ENCODE measurements at places on chromosomes 1 and 21.

- DNase-seq: no peak
Measured at GRCh38 chr21:27269644-27270043, 302.8 kb upstream of the ADAMTS5 start.

- peak; percentile 58 for DNase-seq
Measured at GRCh38 chr1:245154429-245155271, at the start of gene KIF26B. TSS of gene KIF26B (plus strand) at chr1:245154985. CDS start at chr1:245155425, 440 bp downstream.

- no peak for DNase-seq
Measured at GRCh38 chr1:207342332-207342731, 20.9 kb downstream of the CD55 start.

GRCh38 chr1:66342707-66343106, 191.2 kb upstream of the SGIP1 start:
- no peak for DNase-seq

- no peak for DNase-seq
Measured at GRCh38 chr1:148367596-148367995, 115.5 kb downstream of the PPIAL4G start.

- no peak for DNase-seq
Measured at GRCh38 chr1:107647012-107647411, 318.0 kb downstream of the VAV3 start.

- no peak for DNase-seq
Measured at GRCh38 chr1:109199710-109200109, 14.0 kb upstream of the SARS1 start.

- DNase-seq: no peak
Measured at GRCh38 chr21:46422636-46423241, 36.0 kb upstream of the DIP2A start.

GRCh38 chr1:3033040-3033789, 11.9 kb downstream of the ACTRT2 start:
- DNase-seq: no peak

GRCh38 chr1:147169840-147170674, 2.2 kb downstream of the PRKAB2 start:
- DNase-seq: no peak

DNA sequence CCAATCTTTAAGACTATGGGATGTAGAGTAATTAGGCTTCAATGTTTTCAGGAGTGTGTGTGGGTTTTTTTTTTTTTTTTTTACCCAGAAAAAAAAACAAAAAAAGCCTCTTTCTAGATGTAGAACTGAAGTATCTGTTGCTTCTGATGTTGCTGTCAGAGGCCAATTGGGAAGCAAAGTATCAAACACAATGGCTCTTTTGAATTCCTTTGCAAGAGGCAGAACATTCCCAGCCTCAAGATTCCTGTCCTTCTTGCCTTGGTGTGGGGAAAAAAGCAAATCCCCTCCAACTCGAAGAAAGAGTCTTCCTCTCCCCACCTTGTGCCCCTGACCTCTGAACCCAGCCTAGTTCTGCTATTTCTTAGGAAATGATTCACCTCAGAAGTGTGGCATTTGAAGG, 55.4 kb upstream of the LMO4 start:
- DNase-seq: no peak

DNA sequence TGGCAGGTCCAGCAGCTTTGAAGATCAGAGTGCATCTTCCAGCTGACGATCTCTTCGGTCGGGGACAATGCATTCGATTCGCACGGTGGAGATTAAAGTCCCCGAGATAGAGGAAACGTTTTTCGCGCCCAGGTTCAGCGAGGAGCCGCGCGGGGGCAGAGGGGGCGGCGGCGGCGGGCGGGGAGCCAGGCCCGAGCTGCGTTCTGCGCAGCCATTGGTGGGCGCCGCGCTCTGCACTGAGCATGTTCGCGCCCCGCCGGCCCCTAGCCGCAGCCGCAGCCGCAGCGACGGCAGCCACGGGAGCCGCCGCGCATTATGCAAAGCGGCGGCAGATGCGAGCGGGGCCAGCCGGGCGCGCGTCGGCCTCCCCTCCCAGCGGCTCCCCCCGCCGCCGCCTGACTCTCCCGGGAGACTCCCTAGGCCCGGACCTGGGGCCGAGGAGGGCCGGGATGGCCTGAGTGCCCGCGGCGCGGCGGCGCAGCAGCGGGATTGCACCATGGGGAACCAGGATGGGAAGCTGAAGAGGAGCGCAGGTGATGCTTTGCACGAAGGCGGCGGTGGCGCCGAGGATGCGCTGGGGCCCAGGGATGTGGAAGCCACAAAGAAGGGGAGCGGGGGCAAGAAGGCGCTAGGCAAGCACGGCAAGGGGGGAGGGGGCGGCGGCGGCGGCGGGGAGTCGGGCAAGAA, at the start of gene FMN2:
Gene FMN2, plus strand, starts transcription at position 270 of the 687 bp plus-strand sequence. Its CDS starts 227 bp downstream, at position 497.
- peak; percentile 59 for DNase-seq

DNA sequence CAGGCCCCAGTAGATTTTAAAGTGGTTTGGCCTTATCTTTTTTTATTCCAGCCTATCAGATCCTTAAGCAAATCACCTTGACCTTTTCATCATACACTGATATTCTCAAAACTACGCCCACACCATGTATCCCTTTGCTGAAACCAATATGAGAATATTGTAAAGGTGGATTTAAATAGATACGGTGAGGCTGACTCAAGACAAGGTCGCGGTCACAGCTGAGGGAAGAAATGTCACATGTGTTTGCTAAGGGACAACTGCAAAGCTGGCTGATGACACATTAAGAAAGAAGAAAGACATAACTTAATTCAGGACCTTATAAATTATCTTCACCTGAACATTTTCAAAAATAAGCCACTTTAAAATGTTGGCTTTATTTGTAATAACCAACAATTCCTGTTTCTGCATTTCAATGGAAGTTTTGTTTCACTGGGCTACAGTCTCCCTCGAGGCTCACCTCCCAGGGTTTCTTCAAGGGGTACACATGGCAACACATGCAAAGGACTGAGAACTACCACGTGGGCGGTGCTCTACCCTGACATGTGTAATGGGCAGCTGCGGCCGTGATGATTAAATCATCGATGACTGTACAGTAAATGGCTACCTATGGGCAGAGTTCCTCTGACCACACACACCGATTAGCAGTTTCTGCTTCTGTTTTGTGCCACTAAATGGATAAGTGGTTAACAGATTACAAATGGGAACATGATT, 189.5 kb downstream of the SIPA1L2 start:
- DNase-seq: no peak

GRCh38 chr1:38728585-38728908, 131.0 kb downstream of the RRAGC start:
- no peak for DNase-seq

DNA sequence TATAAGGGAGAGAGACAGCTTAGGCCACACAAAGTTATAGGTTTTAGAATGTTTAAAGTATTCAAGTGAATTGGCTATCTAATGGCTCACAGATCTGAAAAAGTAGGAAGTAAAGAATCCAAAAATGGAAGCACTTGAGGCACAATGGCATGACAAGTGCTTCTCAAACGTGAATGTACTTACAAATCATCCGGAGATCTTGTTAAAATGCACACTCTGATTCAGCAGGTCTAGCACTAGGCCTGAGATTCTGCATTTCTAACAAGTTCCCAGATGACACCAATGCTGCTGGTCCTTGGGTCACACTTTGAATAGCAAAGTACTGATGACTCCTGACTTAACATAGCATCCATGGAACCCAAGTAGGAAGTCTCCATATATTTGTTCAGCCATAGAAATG, 20.9 kb upstream of the AGL start:
- DNase-seq: no peak

- no peak for DNase-seq
Measured at GRCh38 chr1:63463248-63463647, 59.8 kb downstream of the ITGB3BP start.

GRCh38 chr1:69994241-69994640, 211.1 kb downstream of the LRRC40 start:
- no peak for DNase-seq

DNA sequence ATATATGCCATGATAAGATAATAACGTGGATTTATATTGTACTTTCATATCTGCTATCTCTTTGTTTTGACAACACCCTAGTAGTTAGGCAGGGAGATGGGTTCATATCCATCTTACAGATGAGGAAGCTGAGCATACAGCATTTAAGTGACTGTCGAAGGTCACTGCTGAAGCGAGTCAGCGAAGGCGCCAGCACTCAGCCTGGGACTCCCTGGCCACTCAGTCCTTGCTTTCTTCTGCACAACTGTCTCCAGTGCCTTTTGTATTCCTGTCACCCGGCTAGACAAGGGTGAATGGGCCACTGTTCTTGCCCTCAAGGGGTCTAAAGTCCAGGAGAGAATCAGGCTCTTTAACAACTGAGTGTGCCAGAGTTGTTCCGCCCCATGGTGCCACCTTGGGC, 3.1 kb downstream of the ARHGEF10L start:
- no peak for DNase-seq

DNA sequence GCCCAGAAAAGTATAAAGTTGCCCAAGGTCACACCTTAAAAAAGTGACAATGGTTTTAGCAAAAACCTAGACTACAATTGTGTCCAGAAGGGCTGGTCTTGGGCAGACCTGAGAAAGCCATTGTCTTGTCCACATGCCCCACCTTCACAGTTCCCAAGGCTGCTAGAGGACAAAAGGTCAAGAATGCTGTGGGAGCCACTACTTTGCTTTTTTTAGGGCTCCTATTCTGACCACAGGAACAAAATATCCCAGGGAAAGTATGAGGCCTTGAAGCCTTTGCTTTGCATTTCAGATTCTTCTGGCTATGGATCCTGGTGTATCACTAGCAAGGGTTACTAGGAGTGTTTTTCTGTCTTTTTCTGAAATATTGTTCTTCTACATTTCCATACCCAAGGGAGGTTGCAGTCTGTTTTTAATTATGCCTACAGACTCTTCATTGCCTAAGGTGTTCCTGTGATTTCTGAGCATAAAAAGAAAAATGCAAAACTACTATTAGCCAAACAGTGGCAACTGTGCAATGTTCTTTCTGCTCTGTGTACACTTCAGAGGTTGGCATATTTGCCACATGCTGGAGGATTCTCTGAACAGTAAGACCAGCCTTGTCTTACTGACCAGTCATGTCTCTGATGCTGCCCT, 10.7 kb downstream of the C1orf162 start:
- DNase-seq: no peak

DNA sequence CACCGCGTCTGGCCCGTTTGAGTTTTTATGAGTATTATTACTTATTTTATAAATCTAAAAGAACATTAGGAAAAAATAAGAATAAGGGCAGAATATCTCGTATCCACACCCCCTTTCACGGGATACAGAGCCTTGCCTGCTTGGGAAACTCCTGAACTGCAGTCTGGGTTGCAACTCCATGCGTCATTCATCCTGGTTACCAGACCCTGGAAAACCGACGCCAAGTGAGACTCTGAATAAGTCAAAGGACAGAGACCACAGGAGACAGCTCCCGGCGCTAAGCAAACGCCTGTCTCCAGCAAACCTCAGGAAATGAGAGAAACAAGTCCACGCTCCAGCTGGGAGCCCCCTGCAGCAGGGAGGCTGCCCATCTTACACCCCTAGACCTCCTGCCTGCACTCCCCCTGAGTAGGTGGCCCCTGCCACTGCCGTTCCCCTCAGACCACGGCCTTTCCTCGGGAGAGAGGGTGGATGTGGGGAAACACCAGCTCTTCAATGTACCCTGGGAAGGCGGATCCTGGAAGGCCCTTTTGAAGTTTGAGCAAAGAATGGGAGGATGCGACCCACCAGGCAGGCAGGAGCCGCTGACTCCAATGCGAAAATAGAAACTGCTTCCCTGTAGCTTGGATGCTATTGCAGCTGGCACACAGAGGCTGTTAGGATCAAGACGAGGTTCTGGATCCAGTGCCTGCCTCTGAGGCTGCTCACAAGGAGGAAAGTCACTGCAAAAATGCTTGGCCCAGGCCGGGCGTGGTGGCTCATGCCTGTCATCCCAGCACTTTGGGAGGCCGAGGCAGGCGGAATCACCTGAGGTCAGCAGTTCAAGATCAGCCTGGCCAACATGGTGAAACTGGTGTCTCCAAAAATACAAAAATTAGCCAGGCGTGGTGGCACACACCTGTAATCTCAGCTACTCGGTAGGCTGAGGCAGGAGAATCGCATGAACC, 37.7 kb upstream of the GPR157 start:
- no peak for DNase-seq

DNA sequence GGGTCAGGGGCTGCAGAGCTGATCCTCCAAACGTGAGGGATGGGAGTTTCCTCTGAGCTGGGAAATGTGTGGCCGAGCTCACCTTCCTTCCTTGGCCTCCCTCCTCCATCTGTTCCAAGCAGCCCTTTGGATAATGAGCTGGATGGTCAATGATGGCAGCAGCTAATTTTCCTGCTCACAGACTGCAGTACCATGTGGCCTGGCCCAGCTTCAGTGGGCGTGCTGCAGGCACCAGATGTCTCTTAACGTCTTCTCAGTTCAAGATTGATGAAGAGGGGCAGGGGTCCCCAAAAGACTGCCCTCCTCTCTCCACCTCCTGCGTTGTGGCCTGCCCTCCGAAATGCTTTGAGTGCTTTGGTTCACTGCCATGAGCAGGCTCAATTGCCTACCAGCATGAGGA, 86.0 kb downstream of the UBIAD1 start:
- DNase-seq: no peak

Data from SHP77 (cell line).